ENCODE measurements at places on chromosomes 4 and X.

- no peak for DNase-seq
Measured at GRCh38 chrX:68808686-68809357, 20.0 kb upstream of the EFNB1 start.

GRCh38 chr4:169625886-169626285 is 5.5 kb downstream of the CLCN3 start:
- no peak for DNase-seq

- DNase-seq, result no peak
Measured at GRCh38 chrX:34744521-34744920, 87.4 kb upstream of the TMEM47 start.

GRCh38 chr4:33882246-33882990 is 2361.9 kb downstream of the ARAP2 start:
- no peak for DNase-seq

DNA sequence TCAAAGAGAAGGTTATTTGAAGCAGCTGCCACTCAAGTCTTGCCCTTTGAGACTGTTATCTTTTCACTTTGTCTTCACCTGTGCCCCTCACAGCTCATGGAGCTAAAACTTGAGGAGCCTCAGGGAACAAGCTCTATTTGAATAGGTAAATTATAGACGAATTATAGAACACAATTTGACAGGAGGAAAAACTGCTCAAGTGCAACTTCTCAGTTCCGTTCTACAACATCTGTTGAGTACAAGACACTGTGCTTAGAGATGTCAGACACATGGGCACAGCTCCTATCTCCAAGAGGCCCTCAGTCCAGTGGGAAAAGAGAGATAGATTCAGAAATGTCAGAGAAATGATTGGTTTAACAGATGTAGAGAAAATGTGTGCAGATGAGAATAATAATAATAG is 5.1 kb downstream of the PPP1R2C start:
- DNase-seq, result no peak

GRCh38 chr4:4555916-4556315 is 14.1 kb upstream of the STX18 start:
- DNase-seq, result no peak

DNA sequence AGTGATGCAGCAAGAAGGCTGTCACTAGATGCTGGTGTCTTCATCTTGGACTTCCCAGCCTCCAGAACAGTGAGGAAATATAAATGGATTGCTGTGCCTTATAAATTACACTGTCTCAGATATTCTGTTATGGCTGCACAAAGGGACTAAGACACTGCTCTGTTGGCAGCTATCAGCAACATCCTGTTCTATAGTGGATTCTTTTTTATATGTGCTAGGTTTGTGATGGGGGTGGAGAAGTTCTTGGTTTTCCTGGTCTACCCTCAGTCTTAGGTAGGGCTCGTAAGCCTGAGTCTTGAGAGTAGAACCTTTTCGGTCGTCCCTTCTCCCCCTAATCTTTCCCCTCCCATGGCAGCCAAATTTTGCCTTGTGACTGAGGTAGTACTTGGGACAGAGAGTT is 17.3 kb downstream of the STIM2 start:
- no peak for DNase-seq

DNA sequence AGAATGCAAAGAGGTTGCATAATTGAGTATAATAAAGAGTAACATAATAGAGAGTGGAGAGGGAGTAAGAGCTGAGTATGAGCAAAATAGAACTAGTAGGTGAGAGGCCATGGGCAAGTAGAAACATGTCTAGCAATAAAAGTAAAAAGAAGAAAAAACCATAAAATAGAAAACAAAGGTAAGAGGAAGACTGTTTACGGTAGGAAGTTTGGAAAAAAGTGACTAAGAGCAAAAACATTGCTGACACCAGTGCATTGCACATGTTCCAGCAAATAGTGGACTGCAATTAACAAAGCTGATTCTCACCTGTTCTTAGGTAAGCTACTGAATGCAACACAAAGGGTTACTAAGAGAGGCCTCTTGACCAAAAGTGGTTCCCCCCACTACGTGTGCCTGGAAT is 202.9 kb downstream of the TEX13A start:
- no peak for DNase-seq

- DNase-seq, result no peak
Measured at GRCh38 chr4:79255793-79256192, 70.1 kb downstream of the NAA11 start.

- DNase-seq, result no peak
Measured at GRCh38 chrX:155334486-155335336, at the start of gene CLIC2. TSS of gene CLIC2 (minus strand) at chrX:155334614. CDS start at chrX:155334427, 187 bp downstream.

- DNase-seq, result no peak
Measured at GRCh38 chr4:65624651-65625050, 45.6 kb downstream of the EPHA5 start.

DNA sequence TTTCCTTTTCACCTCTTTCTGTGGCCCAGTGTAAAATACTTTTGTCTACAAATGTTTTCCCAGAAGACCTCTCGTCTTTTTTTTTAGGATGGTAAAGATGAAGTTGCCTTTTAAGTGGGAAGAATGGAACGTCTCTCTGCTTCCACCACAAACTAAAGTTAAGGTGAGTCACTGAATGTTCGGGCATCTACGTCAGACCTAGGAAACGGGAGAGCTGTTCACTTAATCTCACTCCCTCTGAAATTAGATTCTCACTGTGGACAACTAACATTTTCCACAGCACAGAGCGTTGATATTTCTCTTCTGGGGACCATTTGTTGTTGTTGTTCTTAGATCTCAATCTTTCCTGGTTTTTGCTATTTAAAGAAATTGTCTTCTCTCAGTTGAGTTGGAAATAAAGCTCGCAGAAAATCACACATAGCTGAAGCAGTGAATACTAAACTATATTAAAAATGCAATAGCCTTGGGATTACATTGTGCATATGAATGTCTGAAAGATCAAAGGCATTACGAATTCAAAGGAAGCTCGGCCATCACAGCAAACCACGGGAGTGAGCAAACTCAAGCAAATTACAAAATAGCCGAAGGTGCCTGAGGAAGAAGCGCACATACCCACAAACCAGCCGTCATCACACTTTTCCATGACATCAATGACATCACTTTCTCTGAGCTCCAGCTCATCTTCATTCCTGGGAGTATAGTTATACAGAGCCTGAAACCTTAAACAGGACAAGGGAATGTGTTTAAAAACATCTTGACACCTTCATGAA is 53.9 kb upstream of the PDLIM3 start:
- DNase-seq, result no peak

- no peak for DNase-seq
Measured at GRCh38 chr4:152817331-152817730, 37.6 kb downstream of the ARFIP1 start.

DNA sequence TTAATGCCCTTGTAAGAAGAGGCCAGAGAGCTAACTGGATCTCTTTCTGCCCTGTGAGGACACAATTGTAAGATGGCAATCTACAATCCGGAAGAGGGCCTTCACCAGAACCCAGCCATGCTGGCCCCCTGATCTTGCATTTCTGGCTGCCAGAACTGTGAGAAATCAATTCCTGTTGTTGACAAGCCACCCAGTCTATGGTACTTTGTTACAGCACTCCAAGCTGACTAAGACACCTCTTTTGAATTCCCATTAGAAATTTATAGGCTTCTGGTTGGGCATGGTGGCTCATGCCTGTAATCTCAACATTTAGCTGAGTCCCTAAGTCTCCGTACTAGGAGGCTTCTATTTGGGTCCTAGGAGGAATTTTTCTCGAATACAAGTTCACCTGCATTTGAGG is 48.8 kb upstream of the RELL1 start:
- no peak for DNase-seq

DNA sequence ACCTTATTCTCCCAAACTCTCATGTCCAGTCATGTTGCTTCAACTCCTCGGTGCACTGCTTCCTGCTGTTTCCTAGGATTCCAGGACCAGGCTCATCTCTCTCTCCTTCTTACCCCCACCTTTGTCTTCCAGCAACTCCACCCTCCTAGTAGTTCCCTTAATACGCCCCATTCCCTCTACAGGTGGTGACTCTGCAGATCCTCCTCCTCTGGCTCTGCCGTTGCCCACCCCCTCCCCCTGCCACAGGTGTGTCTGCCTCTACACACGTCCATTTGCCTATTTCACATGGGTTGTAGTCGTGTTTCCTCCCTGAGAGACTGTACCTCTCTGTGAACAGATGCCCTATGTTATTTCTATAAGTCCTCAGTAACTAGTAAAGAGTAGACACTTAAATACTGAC is 32.4 kb downstream of the CDS1 start:
- DNase-seq, result no peak

DNA sequence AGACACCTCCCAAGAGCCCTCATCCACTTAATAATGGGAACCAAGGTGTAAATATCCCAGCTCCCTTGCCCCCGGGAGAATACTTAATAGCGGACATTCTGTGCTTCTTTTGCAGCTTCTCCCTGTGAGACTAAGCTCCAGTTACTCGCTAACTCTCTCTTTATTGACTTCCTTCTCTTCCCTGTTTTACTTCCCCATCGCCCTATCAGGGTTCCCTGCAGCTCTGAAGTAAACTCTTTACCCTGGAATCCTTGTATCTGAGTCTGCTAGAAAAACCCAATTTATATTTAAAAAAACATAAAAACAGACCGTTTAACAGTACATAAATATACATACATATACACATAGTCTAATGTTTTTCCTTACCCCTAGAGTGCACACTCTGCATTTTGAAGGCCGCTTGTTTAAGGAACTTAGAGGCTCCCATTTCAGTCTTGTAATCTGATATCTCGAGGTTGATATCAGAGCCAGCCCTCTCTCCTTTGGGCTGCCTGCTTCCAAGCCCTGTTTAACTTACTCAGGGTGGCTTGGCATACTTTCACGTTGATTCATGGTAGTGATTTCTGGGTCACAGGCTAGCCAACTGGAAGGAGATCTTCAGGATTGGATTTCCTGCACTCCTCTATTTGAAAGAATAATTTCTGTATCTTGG is 177.4 kb upstream of the SCML1 start:
- no peak for DNase-seq

DNA sequence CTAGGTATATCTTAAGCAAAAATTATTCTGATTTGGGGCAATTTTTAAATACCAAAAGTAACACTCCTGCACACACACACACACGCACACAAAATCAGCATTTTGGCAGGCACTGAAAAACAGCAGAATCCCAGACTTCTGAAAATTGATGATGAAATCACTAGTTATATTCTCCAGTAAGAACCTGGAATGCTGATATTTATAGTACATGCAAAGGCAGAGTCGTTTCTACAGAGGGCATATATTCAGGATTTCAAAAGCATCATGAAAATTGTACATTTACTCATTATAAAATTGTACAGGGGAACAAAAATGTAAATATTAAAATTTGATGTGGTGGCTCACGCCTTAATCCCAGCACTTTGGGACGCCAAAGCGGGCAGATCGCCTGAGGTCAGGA is 352.5 kb upstream of the PITX2 start:
- DNase-seq, result no peak

DNA sequence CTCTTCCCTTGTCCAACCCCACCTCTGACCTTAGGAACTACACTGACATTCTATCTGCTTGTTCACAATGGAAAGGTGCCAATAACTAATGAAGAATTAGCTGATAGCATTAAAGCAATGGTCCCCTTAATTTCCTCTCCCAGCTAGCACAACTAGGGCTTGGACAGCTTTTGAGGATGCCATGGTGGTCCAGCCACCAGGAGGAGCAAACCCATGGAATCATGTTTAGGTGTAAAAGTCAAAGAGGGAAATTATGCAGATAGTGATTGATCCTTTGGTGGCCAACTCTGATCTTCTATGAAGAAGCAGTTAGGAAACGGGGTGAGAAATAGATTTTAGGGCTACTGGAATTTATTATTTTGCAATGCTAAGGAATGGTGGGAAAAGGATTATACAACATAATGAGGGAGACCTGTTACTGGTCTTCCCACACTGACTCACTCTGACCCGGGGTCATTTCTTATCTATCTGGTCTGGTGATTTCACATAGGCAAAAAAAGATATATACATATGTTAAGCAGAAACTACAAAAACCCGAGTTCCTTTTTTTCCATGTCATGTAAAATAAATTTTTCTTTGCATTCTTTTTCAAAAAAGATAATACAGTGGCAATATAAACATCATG is 45.8 kb upstream of the FBXW7 start:
- no peak for DNase-seq

DNA sequence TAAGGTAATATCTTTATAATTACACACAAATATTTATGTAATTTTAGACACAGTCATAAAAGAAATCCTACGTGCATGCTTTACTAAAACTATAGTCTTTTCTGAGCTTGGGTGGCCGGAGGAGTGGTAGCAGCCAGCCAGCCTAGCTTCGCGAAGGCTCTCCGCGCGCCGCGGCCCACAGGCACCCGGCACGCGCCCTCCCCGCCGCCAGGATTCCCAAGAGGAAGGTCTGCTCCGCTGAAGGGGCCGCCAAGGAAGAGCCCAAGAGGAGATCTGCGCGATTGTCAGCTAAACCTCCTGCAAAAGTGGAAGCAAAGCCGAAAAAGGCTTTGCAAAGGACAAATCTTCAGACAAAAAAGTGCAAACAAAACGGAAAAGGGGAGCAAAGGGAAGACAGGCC is 8.7 kb upstream of the PJA1 start:
- DNase-seq, result no peak

All from effector memory CD4-positive, alpha-beta T cell (primary cell).